ENCODE measurements at places on chromosomes 1 and 21.

- no peak for DNase-seq
Observed at GRCh38 chr1:37070126-37070525, 35.8 kb upstream of the GRIK3 start.

DNA sequence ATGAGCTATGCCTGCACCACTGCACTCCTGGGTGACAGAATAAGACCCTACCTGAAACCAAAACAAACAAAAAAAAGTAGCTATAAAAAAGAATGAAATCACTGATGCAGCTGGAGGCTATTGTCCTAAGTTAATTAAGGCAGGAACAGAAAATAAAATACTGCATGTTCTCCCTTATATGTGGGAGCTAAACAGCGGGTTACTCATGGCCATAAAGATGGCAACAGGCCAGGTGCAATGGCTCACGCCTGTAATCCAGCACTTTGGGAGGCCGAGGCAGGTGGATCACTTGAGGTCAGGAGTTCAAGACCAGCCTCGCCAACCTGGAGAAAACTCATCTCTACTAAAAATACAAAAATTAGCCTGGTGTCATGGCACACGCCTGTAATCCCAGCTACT lies 152.7 kb downstream of the PIK3R3 start:
- no peak for DNase-seq

GRCh38 chr1:51642739-51643142 lies 25.8 kb downstream of the OSBPL9 start:
- DNase-seq: no peak

DNA sequence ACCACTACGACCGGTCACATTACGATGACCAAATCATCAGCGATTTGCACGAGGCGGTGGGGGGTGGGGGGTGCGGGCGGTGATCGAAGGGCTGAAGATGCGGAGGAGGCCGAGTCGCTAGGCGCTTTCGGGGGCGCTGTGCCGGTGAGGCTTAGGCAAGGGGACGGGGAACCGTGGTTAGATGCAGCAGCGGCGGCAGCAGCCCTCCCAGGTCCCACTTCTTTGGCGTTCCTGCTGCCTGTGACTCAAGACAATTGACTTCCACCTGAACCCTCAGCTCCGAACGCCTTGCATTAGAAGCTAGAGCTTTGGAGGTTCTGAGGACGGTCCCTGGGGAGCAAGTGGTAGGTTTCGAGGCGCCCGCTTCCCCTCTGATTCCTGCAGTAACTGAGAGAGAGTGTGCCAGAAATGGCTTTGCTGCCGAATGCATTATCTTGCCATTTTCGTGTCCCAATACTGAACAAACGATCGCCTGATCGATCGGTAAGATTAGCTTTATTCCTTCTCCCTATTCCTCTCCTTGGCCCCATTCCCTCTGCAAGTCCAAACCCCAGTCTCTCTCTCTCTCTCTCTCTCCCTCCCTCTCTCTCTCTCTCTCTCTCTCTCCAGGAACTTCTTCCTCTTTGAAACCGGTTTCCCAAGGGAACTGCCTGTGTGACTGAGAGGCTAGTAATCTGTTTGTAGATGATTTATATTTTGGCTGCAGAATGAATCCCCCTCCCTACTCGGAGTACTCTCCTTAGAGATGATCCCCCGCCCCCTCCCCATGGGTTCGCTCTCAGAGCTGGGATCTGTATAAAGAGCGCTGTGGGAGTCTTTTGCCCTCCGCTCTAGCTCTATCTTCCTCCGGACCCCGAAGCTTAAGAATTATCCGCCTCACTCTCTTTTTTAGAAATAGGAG lies 735 bp upstream of the BRINP3 start:
- DNase-seq: no peak

GRCh38 chr1:204075139-204075521 lies 2.2 kb downstream of the SOX13 start:
- DNase-seq: no peak

GRCh38 chr1:240739139-240739538 lies 127.2 kb upstream of the GREM2 start:
- no peak for DNase-seq

DNA sequence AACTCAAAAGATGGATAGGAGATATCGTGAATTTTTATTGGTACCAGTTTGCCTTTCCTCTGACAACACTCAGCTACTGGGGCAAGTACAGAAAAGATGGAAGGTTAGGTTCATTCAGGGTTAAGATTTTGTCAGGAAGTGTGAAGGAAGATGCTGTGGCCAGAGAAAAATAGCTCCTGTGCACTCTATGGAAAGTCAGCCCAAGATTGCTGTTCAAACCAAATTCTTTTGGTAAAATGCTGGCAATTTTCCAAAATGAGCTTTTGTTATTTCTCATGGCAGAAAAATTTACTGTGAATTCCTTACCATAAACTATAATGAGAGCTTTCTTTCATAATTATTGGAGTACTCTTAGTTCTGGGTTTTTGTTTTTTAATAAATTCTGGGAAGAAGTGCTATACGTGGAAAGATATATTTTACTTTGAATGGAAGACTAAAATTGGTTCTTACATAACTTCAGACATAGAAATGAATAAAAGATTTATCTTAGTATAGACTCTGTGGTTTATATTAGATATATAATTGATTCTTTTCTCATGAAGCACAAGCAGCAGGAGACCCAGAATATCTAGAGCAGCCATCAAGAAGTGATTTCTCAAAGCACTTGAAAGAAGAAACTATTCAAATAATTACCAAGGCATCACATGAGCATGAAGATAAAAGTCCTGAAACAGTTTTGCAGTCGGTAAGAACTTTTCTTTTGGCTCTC lies 112.2 kb downstream of the USP25 start:
- DNase-seq: no peak

- no peak for DNase-seq
Observed at GRCh38 chr1:70083519-70083918, 121.9 kb downstream of the LRRC40 start.

DNA sequence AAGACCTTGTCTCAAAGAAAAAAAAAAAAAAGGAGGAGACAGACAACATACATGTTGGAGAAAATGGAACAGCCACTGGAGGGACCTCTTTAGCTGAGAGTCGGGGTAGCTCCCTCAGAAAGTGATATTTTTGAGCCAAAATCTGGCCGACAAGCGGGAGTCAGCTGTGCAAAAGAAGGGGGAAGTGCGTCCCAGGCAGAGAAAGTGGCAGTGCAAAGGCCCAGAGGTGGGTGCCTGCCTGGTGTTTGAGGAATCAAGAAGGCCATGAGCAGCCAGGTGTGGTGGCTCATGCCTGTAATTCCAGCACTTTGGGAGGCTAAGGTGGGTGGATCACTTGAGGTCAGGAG lies 6.1 kb upstream of the CROCC start:
- no peak for DNase-seq

GRCh38 chr1:54835970-54836369 lies 34.8 kb upstream of the TTC22 start:
- no peak for DNase-seq

DNA sequence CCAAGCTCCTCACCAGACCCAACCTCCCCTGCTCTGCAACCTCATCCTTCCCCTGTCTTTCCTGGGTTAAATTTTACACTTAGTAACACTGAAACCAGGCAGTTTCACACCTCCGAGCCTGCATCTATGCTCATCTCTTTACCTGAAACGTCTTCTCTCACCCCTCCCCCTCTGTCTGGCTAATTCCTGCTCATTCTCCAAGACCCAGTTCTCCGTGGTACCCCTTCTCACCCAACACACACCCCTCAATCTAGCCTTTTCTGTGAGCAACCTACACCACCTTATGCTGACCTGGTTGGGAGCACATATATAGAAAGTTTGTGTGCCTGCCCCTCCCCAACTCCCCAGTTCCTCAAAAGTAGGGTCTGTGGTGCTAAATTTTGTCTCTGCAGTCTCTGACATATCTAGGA lies 3.7 kb upstream of the KIAA1614 start:
- DNase-seq: no peak
